ENCODE measurements at places on chromosomes 4 and X. TPM values are rescaled to one million over a fixed set of nuclear protein-coding genes. Genes with fewer than 3 reads are reported as not detected.

Gene SPON2
- total RNA-seq = 36.1 TPM

Gene STBD1
- total RNA-seq = 24.0 TPM

Gene AFM
- total RNA-seq = not detected

Gene SGMS2
- total RNA-seq = 47.2 TPM

Gene DMRTC1
- not detected for total RNA-seq

Gene RPS6KA6
- 5.9 TPM for total RNA-seq

Gene DRP2
- total RNA-seq = under 0.01 TPM

Gene PAGE2B
- not detected for total RNA-seq

Gene OPRPN
- 1.0 TPM for total RNA-seq

Gene RNF128
- 1.1 TPM for total RNA-seq

Gene SPINK2
- total RNA-seq = not detected

Gene IRS4
- total RNA-seq = not detected

Gene CCDC160
- total RNA-seq = 0.16 TPM

Gene TENM3
- total RNA-seq = 4.6 TPM

Gene S100P
- total RNA-seq = 0.98 TPM

Gene PLP1
- 1.3 TPM for total RNA-seq

Gene TGIF2LX
- total RNA-seq = not detected

Gene MMRN1
- 83.2 TPM for total RNA-seq

Gene CTAG1A
- 2.3 TPM for total RNA-seq

Gene CENPVL1
- total RNA-seq = not detected

Gene NAP1L2
- 2.6 TPM for total RNA-seq

Data from breast epithelium (tissue), 4 donors.